ENCODE measurements at places on chromosomes 6 and 20. TPM values are rescaled to one million over a fixed set of nuclear protein-coding genes. Genes with fewer than 3 reads are reported as not detected.

Gene RNF144B
- polyA plus RNA-seq: 2.8 TPM

Gene PBOV1
- not detected for polyA plus RNA-seq

Gene COL21A1
- polyA plus RNA-seq: 1.0 TPM

Gene DSE
- 9.8 TPM for polyA plus RNA-seq

Gene HMGCLL1
- 1.0 TPM for polyA plus RNA-seq

Gene ARMH2
- polyA plus RNA-seq: not detected

Gene BPIFB2
- polyA plus RNA-seq: not detected

Gene FAM229B
- 76.5 TPM for polyA plus RNA-seq

Gene MUCL3
- polyA plus RNA-seq: not detected

Gene WFDC2
- 137 TPM for polyA plus RNA-seq

Gene EPHA7
- 5.8 TPM for polyA plus RNA-seq

Gene ELOVL4
- 9.4 TPM for polyA plus RNA-seq

Gene CPXM1
- 12.3 TPM for polyA plus RNA-seq

Gene PMEPA1
- polyA plus RNA-seq: 43.8 TPM

Gene TPD52L2
- 99.4 TPM for polyA plus RNA-seq

Gene BTBD3
- polyA plus RNA-seq: 59.5 TPM

Gene RIMS4
- polyA plus RNA-seq: 21.5 TPM

Gene PPP1R3G
- 1.1 TPM for polyA plus RNA-seq

Gene PRSS16
- polyA plus RNA-seq: 24.8 TPM

Gene SLC22A7
- not detected for polyA plus RNA-seq

Gene EEF1A2
- polyA plus RNA-seq: 1,308 TPM

Gene KIAA1755
- polyA plus RNA-seq: 9.8 TPM

Gene NFKBIE
- polyA plus RNA-seq: 10.8 TPM

Gene LY6G6C
- not detected for polyA plus RNA-seq

Gene KCNK16
- 57.1 TPM for polyA plus RNA-seq

Gene GSTA1
- not detected for polyA plus RNA-seq

Gene NRSN1
- polyA plus RNA-seq: 123 TPM

Gene SSTR4
- polyA plus RNA-seq: not detected

Gene TTLL9
- polyA plus RNA-seq: 0.41 TPM

Gene PLG
- not detected for polyA plus RNA-seq

Gene SLC35D3
- 6.1 TPM for polyA plus RNA-seq

Gene OARD1
- polyA plus RNA-seq: 33.4 TPM

Gene TGM3
- polyA plus RNA-seq: 0.24 TPM

Gene CCN5
- polyA plus RNA-seq: 0.39 TPM

Gene AVP
- polyA plus RNA-seq: 1,079 TPM

Gene NEURL2
- polyA plus RNA-seq: 1.9 TPM

Gene B3GAT2
- polyA plus RNA-seq: 3.6 TPM

Gene FOXC1
- polyA plus RNA-seq: 7.9 TPM

Gene TTK
- polyA plus RNA-seq: 12.8 TPM

Gene USP49
- polyA plus RNA-seq: 11.4 TPM

Gene SRXN1
- polyA plus RNA-seq: 7.4 TPM

Gene ZBTB46
- polyA plus RNA-seq: 16.4 TPM

All from brain (organoid and tissue), 16 donors.